Hepatic stellate cell (primary cell): ENCODE measurements at places on chromosomes 3 and 15.

DNA sequence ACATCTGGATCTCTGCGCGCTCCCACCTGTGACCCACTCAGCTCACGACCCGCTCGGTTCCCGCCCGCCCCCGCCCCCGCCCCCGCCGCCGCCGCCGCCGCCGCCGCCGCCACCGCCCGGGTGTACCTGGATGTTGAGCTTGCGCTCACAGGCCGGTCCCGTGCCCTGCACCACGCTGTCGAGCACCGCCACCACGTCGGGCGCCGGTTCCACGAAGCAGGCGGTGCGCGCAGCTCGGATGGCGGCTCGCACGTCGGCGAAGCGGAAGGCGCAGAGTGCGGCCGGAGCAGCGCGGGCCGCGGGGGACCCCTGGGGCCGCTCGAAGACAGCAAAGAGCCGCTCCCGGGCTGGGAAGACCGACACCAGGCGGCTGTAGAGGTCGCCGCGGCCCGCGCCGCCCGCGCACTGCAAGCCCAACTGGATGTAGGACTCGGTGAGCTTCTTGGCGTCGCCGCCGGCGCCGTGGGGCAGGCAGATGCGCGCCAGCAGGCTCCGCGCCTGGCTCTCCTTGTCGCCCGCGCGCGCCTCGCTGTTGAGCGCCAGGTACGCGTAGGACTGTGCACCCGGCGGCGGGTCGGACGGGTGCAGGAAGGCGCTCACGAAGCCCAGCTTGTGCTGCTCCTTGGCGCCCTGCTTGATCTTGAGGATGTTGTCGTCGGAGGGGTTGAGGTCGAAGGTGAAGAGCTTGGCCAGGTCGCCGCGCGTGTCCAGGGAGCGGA is 1.1 kb downstream of the PLXND1 start:
- no peak for DNase-seq

GRCh38 chr3:73789825-73790444 is 165.2 kb upstream of the PDZRN3 start:
- DNase-seq = no peak

- no peak for DNase-seq
Measured at GRCh38 chr15:37898362-37898761, 36.1 kb upstream of the TMCO5A start.

DNA sequence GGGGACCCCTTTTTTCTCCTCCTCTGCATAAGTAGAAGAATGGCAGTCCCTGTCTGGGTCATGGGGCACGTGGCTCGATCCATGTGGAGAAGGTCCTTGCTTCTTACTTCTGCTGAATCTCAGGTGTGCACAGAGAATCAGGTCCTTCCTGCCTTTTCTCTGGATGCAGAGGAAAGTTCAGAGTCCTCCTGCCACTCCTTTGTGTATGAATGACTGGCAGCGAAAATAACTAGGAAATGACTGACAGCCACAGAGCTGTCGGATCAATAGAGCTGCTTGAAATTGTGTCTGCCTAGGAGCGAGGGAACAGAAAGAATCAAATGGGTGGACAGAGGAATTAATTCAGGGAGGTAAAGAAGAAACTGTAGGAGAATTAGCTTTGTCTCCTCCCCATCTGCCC is 49.6 kb upstream of the ROPN1 start:
- DNase-seq = no peak

DNA sequence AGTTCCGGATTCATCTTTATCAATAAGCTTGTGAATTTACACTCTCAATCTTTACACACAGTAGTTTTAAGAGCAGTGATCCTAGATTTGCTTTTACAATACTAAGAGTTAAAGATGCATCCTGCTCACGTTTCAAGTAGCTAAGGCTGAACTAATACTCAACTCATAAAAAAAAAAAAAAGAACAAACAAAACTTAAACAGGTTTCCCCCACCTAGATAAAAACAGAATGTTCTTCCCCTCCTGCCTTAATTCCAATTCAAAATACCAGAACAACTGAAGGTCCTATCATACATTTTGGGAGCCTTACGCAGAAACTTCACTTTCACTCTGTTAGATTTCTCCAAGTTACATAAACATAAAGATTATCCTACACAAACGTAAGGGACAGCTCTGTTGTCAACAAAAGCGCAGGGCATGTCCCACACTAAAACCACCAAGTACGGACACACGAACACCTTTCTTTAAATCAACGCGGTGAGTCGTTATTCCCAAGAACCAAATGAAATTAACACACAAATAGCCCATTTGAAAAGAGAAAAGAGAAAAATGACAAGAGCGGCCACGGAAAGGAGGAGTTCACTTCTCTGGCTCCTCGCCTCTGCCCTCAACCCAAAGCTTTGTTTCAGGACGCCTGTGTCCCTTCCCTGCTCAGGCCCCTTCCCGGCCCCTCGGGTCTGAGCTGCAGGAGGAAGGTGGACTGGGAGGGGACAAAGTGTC is 941 bp downstream of the CBLB start:
- no peak for DNase-seq

DNA sequence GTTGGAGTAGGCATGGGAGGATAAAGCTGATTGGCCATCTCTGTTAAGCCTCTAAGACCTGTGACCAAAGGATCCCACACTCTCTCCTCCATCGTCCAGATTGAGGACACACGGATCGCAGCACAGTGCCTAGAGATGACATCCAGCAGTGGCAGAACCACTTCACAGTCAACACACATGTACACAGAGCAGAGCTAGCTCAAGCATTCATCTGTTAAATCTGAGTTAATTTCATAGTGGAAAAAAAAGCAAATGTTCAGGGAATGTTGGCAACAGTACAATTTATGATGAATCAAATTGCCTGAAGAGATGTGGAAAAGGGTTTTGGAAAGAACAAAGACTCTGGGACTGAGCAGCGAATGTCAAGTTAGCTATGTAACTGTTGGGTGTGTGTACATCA is 108.1 kb upstream of the PLAAT1 start:
- DNase-seq = no peak

DNA sequence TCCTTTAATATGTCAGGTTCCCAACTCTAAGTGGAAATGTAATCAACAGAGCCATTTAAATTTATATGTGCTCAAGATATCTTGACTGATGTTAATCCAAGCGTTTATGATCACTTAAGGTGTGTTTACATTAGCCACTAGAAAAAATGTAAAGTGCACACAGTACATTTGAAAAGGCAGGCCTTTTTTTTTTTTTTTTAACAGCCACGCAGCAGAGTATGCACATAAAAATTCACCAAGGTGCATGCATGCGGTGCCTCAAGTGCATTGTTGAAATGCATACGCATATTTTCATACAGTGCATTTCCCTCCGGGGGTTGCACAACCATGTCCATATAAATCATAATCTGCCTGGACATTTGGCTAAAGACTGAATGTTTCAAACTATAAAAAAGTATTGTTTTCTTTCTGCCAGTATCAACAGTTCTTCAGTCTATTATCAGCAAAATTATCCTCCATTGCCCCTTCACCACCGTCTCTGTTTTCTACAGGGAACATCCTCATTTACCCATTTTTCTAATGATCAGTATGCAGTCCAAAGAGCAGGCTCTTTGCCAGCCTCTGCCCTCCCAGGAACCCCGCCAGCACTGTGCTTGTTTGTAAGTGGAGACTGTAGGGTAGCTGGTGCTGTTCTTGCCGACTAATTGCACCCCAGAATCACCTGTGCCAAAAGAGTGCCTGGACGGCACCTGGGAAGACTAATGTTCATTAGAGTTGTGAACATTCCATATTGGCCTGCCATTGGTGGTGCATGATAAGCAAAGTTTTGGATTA is 611.2 kb upstream of the CFAP20DC start:
- DNase-seq = no peak

- no peak for DNase-seq
Measured at GRCh38 chr15:58981808-58982475, 5.5 kb upstream of the RNF111 start.

GRCh38 chr3:10804183-10804648 is 11.8 kb upstream of the SLC6A11 start:
- DNase-seq = no peak

- DNase-seq = no peak
Measured at GRCh38 chr3:12473511-12473910, 10.8 kb upstream of the TSEN2 start.

DNA sequence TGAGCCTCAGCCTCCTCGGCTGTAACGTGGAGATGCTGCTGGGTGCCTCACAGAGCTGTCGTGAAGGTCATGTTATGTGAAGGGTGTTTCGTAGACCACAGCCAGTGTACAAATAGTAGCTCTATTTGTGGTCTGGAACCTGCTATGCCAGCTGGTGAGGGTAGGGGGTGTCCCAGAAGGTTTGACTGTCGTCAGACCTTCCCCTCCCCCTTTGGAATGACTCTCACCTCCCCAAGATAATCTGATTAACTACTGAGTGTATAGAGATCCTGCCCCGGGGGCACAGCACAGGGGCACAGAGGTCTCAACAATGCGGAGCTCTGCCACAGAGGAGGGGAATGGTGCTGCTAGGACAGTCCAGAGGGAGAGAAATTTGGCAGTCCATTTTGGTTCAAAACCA is 20.5 kb downstream of the FGD5 start:
- no peak for DNase-seq

- DNase-seq = peak; percentile 19
Measured at GRCh38 chr3:69806735-69807438, 67.6 kb downstream of the MITF start.

GRCh38 chr15:51049081-51049480 is 45.6 kb downstream of the TNFAIP8L3 start:
- DNase-seq = no peak

- no peak for DNase-seq
Measured at GRCh38 chr15:70786996-70787395, 23.6 kb upstream of the UACA start.

DNA sequence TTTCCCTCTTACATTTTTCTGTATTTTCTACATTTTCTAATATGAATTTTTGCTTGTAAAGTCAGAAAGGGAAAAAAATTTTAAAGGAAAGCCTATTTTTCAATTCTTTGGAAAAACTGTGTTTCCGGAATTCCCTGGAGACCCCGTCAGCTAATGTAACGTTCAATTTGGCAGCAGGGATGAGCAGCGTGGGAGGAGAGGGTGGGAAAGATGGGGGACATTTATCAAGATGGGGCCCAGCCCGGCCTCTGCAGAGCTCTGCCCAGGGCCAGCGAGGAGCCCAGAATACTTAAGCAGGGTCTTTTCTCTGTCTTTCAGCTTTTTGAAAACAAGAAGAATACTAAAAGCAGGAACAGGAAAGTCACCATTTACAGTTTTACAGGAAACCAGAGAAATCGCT is 129.0 kb downstream of the LRRK1 start:
- no peak for DNase-seq

- DNase-seq = no peak
Measured at GRCh38 chr3:14352002-14352627, 50.3 kb upstream of the SLC6A6 start.

- DNase-seq = no peak
Measured at GRCh38 chr15:77573802-77574201, 58.9 kb downstream of the LINGO1 start.

GRCh38 chr15:61116825-61117224 is 112.3 kb downstream of the RORA start:
- DNase-seq = no peak

GRCh38 chr3:194532591-194532990 is 45.8 kb upstream of the ATP13A3 start:
- no peak for DNase-seq

DNA sequence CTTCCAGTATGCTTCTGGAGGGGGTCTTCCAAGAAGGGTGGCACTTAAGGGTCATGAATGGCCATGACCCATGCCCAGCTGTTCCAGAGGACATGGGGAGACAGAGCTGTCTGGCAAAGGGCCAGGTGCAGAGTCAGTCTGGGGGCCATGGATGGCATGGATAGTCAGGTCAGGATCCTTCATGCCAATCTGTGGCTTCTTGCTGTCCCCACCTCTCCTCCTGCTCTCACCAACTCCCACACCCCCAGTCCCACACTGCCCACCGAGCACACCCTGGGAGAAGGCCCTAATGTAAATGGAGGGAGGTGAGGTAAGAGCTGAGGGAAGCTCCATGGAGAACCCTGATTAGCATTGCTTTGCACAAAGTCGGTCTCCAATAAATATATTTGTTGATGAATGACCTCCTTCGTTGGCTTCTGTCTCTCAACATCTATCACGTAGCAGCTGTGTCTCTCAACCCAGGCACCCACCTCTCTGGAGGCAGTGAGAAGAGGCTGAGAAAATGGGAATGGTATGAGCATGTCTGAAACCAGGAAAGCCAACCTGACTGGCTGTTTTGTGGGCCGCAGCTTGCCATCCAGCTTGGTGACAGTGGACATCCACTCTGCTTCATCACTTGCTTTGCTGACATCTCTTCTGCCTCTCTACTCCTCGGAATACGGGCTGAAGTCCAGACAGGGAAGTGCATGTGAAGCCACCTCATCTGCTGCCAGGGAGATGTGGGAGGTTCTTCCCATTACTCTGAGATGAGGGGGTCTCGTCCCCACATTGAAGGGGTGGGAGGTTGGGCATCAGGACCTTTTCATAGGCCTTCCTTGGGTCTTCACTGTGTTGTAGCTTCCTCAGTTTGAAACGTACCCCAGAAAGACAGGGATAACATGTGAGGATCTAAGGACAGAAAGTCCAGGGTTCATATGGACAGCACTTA is 37.7 kb upstream of the RAB6B start:
- DNase-seq = no peak

GRCh38 chr3:44289882-44290462 is 48.3 kb downstream of the TOPAZ1 start:
- no peak for DNase-seq

DNA sequence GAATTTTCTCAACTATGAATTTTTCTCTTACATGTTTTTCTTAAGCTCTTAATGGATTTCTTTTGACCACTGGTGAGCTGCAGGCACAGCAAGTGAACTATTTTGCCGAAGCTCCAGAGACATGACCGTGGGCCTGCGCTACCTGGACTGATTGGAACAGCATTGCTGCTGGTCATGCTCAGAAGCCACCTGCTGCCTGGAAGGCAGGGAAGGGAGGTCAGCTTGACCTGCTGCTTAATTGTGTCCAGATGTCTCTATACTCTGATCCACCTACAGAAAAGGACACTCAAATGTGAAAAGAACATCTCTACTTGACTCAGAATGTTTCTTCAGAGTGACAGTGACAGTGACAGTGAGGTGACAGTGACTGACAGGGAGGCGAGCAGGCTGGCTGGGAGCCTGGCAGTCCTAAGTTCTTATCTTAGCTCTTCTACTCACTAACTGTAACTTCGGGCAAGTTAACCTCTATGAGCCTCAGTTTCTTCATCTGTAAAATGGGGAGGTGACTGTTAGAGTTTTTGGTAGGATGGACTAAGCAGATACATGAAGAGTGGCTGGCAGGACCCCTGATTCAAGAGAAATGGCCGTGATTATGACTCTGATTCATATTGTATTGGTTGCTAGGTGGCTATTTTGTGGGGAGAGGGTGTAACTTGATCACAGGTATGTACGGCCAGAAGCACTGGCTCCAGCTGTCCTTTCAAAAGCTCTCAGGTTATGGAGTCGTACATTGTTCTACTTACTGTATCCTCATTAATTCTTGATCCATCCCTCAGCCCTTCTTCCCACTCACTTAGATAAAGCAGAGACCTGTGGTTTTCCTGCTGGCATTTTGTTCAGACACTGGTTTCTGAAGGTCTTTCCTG is 54.8 kb upstream of the DLG1 start:
- DNase-seq = no peak

DNA sequence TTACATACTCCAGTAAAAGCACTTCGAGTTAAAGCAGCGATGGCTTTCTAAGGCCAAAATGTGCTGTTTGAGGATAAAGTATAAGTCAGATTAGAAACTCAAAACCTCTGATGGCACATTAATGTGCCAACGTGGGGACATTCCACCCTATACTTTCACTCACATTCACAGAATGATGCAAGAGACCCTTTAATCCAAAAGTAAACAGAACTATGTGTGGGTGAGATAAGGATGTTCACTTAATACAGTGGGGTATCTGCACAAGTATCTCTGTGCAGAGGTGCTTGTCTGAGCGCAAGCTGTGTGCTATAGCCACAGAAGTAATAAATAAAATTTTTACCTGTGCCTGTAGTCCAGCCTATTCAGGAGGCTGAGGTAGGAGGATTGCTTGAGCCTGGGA is 100.3 kb upstream of the CHL1 start:
- no peak for DNase-seq
